ENCODE measurements at places on chromosomes 16 and 17. TPM values are rescaled to one million over a fixed set of nuclear protein-coding genes. Genes with fewer than 3 reads are reported as not detected.

DDX52 gene
- 20.7 TPM for total RNA-seq

HSPB9 gene
- total RNA-seq, result not detected

GRCh38 chr17:80978499-80979497 is 12.8 kb upstream of the CHMP6 start:
- no peak for DNase-seq

- no peak for DNase-seq
Measured at GRCh38 chr17:73360961-73361761, 49.4 kb upstream of the CDC42EP4 start.

DNA sequence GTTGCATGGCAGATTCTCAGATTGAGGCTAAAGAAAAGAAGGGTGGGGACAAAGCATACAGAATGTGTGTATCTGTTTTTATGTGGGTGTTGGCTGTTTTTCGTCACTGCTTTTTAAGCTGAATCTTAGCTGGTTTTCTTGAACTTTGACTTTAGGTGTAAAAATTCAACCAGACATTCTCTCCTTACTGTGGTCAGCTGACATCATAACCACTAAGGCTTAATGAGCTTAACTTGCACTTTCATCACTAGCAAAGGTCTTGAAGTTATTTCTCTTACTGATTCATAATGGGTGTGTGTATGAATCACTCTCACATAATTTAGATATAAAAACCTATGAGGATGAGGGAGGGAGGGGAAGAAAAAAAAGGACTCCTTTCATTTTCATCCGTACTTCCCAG is 4.0 kb upstream of the CDC6 start:
- DNase-seq, result no peak

DNA sequence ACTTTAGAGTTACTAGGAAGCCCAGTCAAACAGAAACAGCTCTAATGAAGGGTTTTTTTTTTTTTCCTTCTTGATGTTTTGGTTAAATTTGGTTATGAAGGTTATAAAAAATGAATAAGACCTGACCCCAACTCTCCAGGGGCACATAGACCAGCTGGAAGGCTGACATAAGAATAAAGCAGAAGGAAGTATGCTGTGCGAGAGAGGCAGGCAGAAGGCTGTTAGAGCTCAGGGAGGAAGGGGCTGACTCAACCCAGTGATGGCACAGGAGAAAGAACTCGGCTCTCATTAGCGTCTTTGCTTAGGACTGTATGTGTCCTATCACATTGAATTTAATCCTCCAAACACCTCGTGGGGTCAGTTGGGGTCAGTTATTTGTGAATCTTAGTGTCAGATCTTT is 474.6 kb downstream of the PMP22 start:
- no peak for DNase-seq

GRCh38 chr16:1172651-1173050 is 19.7 kb downstream of the CACNA1H start:
- DNase-seq, result no peak
